ENCODE measurements at places on chromosomes 2 and 18. TPM values are rescaled to one million over a fixed set of nuclear protein-coding genes. Genes with fewer than 3 reads are reported as not detected.

DNA sequence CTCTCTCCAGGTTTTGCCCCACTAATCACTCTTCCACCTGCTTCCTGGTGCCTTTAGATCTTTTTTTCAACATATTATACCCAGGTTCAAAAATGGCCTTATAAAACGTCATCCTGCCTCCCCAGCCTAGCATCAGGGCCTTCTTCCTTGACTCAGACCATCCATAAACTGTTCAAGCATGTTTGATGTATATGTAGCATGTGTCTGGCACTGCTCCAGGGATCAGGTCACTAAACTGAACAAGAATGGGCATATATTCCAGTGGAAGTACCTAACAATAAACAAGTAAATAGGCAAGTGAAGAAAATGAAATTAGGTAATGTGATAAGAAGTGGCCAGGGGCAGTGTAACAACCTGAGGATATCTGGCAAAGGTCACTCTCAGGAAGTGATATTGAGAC, 141.2 kb downstream of the TRIB2 start:
- no peak for DNase-seq

DNA sequence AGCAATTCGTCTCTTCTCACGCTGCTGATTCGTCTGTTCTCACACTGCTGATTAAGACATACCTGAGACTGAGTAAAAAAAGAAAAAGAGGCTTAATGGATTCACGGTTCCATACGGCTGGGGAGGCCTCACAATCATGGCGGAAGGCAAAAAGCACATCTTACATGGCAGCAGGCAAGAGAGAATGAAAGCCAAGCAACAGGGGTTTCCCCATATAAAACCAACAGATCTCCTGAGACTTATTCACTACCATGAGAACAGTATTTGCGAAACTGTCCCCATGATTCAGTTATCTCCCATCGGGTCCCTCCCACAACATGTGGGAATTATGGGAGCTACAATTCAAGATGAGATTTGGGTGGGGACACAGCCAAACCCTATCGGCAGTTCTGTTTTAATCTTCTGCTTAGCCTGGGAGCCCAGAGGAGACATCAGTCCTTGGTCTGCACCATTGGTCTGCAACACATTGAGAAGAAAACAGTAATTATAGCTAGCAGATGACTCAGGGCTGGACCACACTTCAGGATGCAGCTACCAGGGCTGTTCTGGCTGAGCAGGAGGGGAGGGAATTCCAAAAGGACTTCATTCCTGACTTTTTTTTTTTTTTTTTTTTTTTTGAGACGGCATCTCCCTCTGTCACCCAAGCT, 69.4 kb downstream of the CABLES1 start:
- DNase-seq: no peak

GRCh38 chr2:216802516-216803215, 57.2 kb downstream of the TNP1 start:
- no peak for DNase-seq

DNA sequence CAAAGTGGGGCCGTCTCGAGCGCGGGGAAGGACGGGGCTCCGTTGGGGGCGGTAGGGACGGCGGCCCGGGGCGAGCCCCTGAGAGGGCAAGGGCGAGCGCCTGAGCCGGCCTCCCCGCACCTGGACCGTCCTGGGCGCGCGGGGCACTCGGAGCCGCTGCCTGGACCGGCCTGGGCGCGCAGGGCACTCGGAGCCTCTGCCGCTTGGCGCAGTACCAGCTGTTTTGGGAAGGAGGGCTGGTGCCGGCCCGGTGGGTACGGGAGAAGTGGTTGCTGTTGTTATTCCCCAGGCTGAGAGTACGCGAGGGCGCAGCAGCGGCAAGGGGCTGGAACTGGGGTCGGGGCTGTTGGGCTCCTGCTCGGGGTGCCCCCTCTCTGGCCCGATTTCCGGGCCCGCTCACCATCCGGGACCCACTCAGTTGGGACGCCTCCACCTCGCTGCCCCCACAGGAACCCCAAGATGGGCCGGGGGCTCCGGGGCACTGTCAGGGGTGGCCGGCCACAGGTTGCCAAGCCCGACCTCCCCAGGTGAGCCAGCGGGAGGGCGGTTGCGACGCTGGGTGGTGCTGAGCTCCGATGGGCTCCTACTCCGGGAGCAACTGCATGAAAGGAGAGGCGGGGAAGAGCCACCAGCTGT, 579 bp downstream of the ARHGEF4 start:
- no peak for DNase-seq

GRCh38 chr2:135227386-135227785, 175.3 kb downstream of the RAB3GAP1 start:
- DNase-seq: peak; percentile 70

PROC gene
- not detected for total RNA-seq
